ENCODE measurements at places on chromosomes 7 and 10.

DNA sequence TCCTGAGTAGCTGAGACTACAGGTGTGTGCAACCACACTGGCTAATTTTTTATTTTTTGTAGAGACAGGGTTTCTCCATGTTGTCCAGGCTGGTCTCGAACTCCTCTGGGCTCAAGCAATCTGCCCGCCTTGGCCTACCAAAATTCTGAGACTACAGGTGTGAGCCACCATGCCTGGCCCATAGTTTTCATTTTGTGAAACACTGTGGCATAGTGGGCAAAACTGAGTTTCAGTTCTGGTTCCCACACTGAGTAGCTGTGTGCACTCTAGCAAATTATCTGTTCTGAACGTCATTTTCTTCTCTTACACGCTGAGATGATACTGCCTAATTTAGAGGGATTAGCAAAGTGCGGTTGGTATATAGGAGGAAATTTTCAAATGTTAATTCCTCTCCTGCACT is 13.5 kb downstream of the ATP5MK start:
- DNase-seq: no peak

DNA sequence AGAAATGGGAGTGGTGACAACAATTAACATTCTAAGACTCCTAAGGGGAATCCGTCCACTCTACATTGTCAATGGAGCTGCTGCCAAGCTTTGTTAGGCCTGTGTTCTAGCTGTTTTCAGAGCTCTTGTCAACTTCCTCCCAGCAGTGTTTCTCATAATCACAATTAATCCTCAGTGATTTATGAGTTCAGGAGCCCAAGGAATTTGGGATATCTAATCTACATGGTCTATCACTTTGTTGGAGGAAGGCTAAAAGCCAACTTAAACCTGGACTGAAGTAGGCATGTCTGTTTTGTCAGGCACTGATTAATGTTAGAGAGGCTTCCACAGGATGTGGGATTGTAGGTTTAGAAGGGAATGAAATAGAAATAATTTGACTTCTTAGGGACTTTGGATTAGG is 10.2 kb upstream of the OR2F2 start:
- no peak for DNase-seq

DNA sequence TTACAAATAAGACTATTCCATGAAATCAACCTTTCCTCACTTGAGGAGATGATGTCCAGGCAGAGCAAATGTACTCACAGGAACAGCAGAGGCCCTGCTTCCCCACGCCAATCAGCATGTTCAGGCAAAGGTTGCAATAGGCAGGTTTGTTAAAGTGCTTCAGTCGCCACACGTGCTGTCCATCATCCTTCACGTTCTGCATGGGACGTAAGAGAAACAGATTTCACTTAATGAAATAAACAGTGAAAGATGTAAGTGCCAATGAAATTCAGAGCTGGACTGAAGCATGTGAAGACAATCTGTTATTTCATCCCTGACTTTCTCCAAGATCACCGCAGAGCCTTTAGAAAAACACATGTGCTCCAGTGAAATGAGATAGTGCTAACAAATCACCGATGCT is 217.4 kb downstream of the DGKB start:
- DNase-seq: no peak

- DNase-seq: no peak
Measured at GRCh38 chr7:22566592-22566991, 66.6 kb upstream of the STEAP1B start.

GRCh38 chr10:129658376-129659072 is 191.5 kb downstream of the MGMT start:
- DNase-seq: no peak

GRCh38 chr7:33061282-33061937 is 1.2 kb downstream of the NT5C3A start:
- DNase-seq: no peak

DNA sequence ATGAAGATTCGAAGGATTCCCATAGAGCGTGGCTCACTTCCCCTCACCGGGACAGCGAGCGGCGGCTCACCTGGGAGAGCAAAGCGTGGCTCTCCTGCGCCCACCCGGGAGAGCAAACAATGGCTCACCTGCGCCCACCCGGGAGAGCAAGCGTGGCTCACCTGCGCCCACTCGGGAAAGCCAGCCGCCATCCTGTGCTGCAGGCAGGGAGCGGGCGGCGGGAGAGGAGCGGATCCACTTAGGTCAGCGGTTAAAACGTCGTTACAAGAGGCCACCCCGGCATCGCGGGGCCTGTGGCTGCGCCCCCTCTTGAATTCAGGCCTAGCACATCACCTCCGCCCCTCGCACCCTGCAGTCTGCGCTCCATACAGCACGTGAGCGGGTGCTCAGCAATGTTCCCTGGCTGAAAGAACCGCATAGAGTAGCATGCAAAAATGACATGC is 461 bp upstream of the FIGNL1 start:
- DNase-seq: peak; percentile 44

GRCh38 chr7:23185980-23186379 is 4.1 kb downstream of the NUP42 start:
- no peak for DNase-seq

GRCh38 chr7:30869794-30870611 is 41.6 kb upstream of the AQP1 start:
- no peak for DNase-seq

GRCh38 chr10:131822013-131822691 is 78.7 kb upstream of the PPP2R2D start:
- DNase-seq: no peak

DNA sequence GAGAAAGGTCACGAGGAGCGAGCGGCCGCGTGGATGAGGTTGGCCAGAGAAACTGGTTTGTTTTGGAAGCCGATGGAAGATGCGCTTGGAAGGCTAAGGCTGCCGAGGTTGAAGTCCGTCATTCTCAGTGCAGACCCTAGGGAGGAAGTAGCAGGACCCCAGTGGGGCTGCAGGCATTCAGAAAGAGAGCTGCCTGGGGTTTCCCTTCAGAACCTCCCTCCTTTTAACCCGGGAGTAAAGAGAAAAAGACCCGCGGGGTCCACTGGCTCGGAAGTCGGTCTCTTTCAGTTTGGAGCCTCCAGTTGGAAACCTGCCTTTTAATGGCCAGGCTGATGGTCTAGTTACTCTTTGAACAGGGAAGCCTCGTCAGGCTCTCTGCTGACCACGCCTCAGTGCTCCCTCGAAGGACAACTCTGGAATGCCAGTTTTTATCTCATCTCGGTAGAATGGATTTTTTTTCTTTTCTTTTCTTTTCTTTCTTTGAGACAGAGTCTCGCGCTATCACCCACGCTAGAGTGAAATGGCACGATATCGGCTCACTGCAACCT is 188.6 kb downstream of the CUX1 start:
- no peak for DNase-seq

GRCh38 chr10:44051091-44051490 is 333.8 kb downstream of the CXCL12 start:
- DNase-seq: no peak

- no peak for DNase-seq
Measured at GRCh38 chr7:142899661-142900060, 14.1 kb upstream of the TRPV6 start.

DNA sequence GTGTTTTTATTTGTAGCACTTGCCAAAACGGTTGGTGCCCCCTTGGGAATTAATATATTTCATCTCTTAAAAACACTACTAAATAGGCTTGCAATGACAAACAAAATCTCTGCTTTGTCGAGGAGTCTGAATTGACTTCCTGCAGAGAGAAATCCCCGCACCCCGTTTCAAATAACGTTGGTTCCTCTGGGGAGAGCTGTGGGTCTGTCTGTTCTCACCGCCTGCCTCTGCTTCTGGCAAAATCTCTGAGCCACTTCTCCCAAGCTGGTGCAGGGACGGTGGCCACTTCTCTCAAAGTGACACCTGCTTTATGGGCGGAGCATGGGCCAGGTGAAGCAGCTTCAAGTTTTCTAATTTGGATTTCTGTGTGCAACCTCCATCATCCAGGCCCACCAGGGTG is 186.3 kb upstream of the ADARB2 start:
- no peak for DNase-seq

DNA sequence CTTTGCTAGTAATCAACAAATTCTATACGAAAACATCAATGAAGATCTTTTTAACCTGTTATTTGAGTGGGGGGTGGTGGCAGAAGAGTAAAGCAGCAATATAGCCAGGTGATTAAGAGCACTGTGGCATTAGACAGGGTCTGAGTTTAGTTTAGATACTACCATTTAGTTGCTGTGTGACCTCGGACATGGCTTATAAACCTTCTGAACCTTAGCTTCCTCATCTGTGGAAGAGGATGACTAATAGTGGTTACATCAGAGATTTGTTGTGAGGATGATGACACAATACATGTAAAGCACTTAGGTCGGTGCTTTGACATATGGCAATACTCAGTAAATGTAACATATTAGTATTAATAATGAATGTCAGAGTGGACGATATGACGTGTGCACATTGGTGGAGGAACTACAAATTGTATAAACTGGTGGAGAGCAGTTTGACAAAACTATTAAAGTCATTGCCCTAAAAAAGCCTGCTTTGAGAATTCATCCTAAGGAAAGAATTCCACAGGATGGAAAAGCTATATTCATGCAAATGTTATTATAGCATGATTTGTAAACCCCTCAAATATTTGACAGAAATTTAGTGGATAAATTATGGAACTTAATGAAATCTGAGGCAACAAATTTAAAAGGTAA is 24.3 kb downstream of the SPAG6 start:
- no peak for DNase-seq

- DNase-seq: no peak
Measured at GRCh38 chr7:78900806-78901205, 552.7 kb downstream of the MAGI2 start.

DNA sequence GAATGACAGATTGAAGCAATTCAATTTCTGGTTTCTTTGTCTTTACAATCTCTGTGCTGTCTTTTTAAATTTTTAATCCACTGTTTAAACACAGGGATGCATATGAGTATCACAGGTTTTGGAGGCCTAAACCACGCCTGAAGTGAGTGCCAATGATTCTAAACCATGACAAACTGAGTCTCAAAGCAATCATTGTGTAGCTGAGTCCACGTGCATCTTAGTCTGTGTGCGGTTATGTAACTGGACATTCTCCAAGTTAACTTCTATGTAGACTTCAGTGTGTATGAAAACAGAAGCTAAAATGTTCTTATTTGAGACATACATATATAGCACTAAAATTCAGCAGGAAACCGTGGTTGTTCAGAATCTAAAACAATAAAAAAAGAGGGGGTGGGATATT is 79.3 kb upstream of the ST8SIA6 start:
- no peak for DNase-seq

- no peak for DNase-seq
Measured at GRCh38 chr10:5814110-5815107, 1.2 kb upstream of the GDI2 start.

DNA sequence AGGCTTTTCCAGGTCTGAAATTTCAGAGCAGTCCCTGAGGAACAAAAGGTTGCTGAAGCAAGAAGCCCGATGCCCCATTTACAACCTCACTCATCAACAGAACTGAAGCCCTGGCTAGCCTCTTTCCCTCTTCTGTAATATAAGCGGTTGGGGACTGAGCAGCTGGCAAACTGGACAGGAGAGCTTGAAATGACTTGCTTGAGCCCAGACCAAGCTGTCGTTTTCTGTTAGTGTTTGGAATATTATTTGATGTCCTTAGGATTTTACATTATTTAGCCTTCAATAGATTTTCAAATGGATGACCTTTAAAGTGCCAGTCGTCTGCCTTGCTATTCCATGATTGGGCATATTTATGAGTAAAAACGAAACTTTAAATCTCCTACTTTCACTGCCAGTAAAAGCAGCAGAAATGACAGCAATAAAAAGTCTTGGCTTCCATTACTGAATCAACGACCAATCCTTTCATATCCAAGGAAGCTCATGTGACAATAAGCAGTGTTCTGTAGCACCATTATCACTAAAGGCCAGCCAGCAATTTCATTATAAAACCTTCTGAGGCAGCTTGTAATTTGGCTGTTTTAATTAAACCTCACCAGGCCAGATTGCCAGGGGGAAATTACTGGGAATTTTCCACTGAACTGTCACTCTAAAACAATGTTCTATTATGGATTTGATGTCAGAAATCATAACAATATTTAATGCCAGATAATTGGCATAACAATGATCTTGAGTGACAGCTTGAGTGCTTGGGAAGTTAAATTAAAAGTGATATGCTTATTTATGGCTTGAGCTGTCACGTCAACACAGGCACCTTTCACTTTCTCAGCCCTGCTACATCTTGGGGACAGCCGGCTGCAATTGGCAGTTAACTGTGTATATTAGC is 85.9 kb downstream of the LSMEM1 start:
- no peak for DNase-seq

DNA sequence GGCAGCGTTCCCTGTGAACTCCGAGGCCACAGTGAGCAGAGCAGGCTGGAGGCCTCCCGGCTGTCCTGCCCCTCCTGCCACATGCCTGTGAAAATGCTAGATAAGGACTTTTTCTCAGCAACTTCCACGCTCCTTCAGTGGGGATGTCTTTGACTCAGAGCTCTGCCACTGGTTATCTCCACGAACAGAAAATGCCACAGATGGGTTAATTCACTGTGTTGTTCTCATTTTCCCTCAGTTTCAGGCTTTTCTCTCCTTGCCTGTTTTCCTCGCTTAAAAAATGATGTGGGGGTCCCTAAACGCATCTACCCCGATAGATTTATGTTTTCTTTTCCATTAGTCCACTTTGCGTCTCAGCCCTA is 51.3 kb downstream of the IKZF1 start:
- DNase-seq: peak; percentile 10

DNA sequence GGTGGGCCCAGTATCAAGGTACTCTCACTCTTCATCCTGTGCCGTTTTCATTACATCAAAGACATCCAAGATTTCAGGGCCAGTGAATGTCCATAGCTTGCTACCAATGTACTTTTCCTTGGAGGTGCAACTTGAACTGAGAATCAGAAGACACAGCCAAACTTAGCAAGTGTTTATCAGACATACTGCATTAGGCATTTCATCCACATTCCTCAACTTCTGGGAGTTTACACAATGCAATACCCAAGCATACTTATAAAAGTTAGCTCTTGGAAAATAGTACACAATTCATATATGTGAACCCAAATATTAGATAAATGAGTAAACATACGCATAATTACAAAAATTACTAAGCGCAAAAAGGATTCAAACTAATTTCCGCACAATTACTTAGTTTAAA is 216.3 kb upstream of the RHOBTB1 start:
- no peak for DNase-seq

GRCh38 chr10:32938554-32939061 is 19.4 kb downstream of the ITGB1 start:
- DNase-seq: no peak

- DNase-seq: no peak
Measured at GRCh38 chr7:44652535-44652934, 46.1 kb downstream of the OGDH start.

DNA sequence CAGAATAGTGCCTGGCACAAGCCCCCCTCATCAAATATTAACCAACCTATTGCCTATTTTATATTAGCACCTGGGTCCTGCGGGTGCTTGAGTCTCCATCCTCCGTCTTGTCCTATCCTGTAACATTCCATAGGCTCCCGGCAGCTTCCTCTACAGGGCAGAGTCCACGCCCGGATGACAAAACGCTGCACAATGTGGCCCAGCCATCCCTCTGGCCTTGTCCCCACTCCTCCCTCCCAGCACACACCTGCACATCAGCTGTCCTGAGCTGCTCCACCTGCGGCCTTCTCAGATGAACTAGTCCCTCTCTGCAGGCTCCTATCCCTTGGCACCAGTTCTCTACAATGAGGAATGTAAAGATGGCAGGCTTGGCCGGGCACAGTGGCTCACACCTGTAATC is 153.5 kb upstream of the PDE1C start:
- DNase-seq: no peak
